ENCODE measurements at places on chromosomes 5 and 9. TPM values are rescaled to one million over a fixed set of nuclear protein-coding genes. Genes with fewer than 3 reads are reported as not detected.
A peak's percentile ranks its signal among the peaks of the same experiment; 100 is the strongest.

- DNase-seq = no peak
Observed at GRCh38 chr5:124561451-124561850, 185.0 kb downstream of the ZNF608 start.

DNA sequence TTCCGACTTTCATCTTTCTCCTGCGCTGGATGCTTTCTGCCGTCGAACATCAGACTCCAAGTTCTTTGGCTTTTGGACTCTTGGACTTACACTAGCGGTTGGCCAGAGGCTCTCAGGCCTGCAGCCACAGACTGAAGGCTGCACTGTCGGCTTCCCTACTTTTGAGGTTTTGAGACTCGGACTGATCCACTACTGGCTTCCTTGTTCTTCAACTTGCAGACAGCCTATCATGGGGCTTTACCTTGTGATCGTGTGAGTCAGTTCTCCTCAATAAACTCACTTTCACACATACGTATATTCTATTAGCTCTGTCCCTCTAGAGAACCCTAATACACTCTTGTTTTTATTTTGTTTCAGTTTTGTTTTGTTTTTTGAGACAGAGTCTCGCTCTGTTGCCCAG, 10.3 kb downstream of the FKBP15 start:
- no peak for DNase-seq

DNA sequence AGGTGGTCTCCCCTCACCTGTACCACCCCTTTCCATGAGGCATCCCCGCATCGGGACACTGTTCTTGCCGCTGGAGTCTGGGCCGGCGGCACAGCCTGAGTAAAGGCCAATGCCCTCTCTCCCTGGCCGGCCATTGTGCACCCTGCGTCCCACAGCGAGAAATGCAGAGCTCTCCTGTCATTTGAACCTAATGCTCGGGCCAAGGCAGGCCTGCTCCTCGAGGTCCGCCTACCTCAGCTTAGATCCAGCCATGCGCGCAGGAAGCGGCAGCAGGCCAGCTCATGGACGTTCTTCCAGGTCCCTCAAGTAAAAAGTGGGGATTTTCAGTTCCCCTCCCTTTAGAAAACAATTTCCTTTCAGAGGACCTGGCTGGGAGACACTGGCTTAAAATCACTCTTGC, 135.0 kb downstream of the HSD17B3 start:
- no peak for DNase-seq

GRCh38 chr5:2997179-2997578, 245.7 kb upstream of the IRX2 start:
- no peak for DNase-seq

DNA sequence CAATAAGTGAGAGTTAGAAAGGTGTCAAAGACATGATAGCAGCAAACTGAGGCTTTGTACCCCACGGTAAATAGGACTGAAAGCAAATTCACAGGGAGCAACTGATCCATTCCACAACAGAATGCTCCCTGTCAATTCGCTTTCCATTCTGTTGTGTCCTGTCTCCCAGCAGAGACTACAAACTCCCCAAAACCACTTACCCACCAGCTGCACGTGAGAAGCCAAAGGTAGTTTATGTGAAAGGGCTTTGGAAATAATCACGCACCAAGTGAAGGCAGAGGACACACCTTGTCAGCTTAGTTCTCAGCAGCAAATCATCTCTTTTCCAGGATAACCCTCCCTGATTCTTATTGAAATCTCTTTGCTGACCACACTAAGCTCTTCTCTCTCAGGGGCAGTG, 46.6 kb upstream of the IL17B start:
- no peak for DNase-seq

DNA sequence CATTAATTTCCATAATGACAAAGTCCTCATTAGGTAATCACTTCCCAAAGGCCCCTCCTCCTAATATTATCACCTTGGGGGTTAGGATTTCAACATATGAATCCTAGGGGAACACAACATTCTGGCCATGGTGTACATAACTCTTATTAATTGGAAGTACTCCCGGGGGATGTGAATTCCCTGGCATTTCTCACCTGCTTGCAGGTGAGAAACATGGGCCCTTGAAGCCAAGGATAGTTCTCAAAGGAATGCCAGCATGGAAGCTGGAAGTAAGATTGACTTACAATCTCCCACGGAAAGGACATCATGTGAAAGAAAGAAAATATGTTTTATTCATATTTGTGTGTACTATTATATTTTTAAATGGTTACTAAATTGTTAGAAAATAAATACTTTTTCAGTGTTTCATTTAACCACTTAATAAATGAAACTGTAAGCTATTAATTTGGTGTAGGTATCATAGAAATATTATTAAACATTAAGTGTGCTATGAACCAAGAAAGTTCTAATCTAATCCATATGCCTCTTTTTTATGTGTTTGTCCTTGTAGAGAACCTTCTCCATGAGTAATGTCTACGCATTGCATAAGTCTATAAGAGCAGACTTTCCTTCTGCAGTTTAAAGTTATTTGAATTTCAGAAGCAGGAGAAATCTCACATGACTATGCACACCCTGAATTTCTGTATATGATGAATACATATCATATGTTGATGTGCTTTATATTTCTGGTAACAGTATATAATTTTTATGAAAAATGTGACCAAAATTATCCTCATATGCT, 59.4 kb downstream of the ANXA1 start:
- DNase-seq = no peak

GRCh38 chr5:38783011-38783561, 62.7 kb upstream of the OSMR start:
- DNase-seq = no peak

- DNase-seq = no peak
Observed at GRCh38 chr9:89430995-89431394, 66.9 kb downstream of the SEMA4D start.

DNA sequence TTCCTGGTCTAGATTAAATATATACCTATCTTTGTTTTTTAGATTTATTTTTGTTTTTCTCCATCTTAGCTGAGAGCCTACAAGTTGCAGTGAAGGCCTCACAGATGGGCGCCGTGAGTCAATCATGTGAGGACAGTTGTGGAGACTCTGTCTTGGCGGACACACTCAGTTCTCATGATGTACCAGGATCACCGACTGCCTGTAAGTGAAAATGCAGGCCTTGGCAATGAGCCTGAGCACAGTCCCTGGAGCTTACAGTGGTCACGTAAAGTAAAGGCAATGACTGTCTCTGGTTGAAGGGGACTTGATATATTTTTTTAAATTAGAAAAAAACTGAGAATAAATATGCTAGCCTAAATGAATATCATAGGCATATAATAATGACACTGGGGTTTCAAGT, 271.9 kb downstream of the ARHGEF28 start:
- DNase-seq = no peak

- no peak for DNase-seq
Observed at GRCh38 chr9:78009186-78009585, 22.4 kb downstream of the GNAQ start.

GRCh38 chr5:91727463-91727862, 344.3 kb upstream of the ARRDC3 start:
- no peak for DNase-seq

- DNase-seq = no peak
Observed at GRCh38 chr5:84783003-84783402, 398.3 kb upstream of the EDIL3 start.

GRCh38 chr5:6820851-6821479, 107.7 kb downstream of the TENT4A start:
- peak; percentile 32 for DNase-seq

DNA sequence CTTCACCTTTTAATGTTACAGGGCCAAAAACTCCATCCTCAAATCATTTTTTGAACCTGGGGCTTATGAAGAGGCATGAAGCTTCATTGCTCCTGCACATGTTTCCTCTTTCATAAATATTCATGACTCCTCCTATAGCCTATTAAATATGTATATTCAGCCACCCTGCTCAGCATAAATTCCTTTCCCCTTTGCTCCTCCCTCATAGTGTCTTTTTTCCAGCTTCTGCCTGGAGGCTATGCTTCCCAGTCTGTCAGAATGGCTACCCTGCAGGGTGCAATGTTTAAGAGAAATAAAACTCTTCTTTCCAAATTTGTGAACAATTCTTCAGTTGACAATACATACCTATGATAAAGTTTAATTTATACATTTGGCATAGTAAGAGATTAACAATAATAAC, 1082.9 kb upstream of the CDH18 start:
- no peak for DNase-seq

DNA sequence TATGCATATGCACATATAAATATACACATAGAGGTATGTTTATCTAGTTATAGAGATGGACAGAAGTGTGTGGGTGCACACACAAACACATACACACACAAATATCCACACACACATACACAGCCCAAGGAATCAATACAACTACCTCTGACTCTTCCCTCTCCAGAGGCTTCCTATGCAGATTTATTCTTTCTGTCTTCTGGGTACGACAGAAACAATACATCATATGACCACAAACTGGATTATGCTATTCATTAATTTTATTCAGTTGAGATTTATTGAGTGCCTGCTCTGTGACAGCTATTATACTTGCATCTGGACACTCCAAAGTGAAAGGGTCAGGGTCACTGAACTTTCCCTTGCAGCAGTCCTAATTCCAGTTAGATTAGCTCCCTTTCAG, 155.8 kb downstream of the BRINP1 start:
- DNase-seq = no peak

CDH12 gene
- not detected for polyA plus RNA-seq

TMEM215 gene
- not detected for polyA plus RNA-seq

All from CD4-positive, CD25-positive, alpha-beta regulatory T cell (primary cell).